ENCODE measurements at places on chromosomes 1 and 21. TPM values are rescaled to one million over a fixed set of nuclear protein-coding genes. Genes with fewer than 3 reads are reported as not detected.
A peak's percentile ranks its signal among the peaks of the same experiment; 100 is the strongest.

DNA sequence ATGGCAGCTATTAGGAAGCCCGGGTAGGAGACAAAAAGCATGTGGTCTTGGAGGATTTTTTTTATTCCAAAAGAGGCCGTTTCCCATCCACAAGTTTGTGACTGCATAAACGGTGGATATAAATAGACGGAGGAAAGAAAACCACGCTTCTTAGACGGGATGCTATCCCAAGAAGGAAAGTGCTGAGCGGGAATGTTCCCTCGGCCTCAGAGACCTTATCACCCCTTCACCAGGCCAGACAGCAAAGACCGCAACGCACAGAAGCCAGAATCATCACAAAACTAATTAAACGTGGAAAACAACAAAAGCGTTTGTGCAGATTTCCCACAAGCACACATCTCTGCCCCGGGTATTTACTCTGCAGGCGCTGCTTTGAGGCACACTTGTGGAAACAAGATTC is 43.2 kb downstream of the HLCS start:
- H3K27ac ChIP-seq, result no peak overlapping the region
- no peaks in the 10 kb centered on the region for H3K4me1 ChIP-seq
- H3K27me3 ChIP-seq, result no peaks in the 10 kb centered on the region
- H3K36me3 ChIP-seq, result no peaks in the 10 kb centered on the region

The CD5L gene
- not detected for total RNA-seq

GRCh38 chr21:15687208-15687607 is 42.6 kb upstream of the USP25 start:
- no peak overlapping the region for H3K4me3 ChIP-seq
- H3K36me3 ChIP-seq, result no peaks in the 10 kb centered on the region
- no peaks in the 10 kb centered on the region for H3K4me1 ChIP-seq
- no peak overlapping the region for H3K27ac ChIP-seq
- H3K27me3 ChIP-seq, result no peaks in the 10 kb centered on the region
- DNase-seq, result no peak

DNA sequence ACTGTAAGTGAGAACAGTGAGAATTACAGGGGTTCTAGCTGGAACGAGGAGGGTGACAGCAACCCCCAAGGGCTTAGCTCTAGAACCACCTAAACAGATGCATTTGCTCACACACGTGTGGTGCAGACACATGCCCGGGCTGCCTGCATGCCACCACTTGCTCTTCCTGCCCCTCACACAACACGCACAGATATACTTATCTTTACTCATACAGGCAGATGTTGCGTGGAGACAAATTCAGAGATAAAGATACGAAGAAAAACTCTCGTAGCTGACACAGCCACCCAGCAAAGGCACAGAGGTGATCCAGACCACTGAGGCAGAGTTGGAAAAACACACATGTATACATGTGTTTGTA is 13.5 kb downstream of the VANGL1 start:
- no peaks in the 10 kb centered on the region for H3K27me3 ChIP-seq
- no peak overlapping the region for H3K4me3 ChIP-seq
- H3K4me1 ChIP-seq, result peaks cover 53% of the 10 kb centered on the region
- peak; percentile 16 for DNase-seq
- H3K36me3 ChIP-seq, result peaks cover 2% of the 10 kb centered on the region
- peak overlapping the region; percentile 80 for H3K27ac ChIP-seq

The TNFRSF4 gene
- total RNA-seq, result 1.1 TPM

- no peaks in the 10 kb centered on the region for H3K27me3 ChIP-seq
- H3K36me3 ChIP-seq, result no peaks in the 10 kb centered on the region
- DNase-seq, result no peak
- H3K27ac ChIP-seq, result no peak overlapping the region
- no peak overlapping the region for H3K4me3 ChIP-seq
These were observed 277.5 kb upstream of the ADAMTS5 start for GRCh38 chr21:27244352-27244751.

DNA sequence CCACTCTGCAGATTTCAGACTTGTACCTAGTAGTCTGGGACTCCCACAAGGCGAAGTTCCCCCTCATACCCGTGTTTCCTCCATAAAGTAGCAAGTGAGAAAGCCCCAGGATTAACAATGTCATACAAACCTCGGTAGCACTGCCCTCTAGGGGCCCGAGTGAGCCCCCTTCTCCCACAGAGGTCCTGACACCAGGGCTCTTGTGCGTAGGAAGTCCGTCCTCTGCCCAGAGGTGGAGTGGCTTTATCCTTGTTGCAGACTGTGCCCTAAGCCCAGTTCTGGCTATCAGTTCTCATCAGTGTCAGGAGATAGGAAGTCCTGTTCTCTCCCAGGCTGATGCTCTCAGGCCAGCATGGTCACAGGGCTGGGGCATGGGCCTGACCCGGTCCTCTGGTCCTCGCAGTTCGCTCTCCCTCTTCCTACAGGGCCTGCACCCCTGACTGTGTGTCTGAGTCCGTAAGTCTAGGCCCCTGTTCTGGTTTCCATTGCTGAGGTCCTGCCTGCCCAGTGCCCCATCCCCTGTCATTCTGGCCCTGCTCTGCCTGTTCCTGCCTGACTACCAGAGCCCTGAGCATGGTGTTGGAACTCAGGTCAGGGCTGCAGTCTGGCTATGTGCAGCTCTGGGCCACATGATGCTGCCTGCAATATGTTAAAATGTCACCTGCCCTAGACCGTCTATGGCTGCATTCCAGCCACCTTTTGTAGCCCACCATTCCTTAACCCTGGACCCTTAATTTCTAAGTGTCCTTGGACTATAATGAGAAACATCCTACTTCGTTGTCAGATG is 285.6 kb downstream of the ASTN1 start:
- H3K4me3 ChIP-seq, result no peak overlapping the region
- no peaks in the 10 kb centered on the region for H3K4me1 ChIP-seq
- H3K27me3 ChIP-seq, result no peaks in the 10 kb centered on the region
- H3K27ac ChIP-seq, result no peak overlapping the region

- no peak overlapping the region for H3K27ac ChIP-seq
- no peaks in the 10 kb centered on the region for H3K36me3 ChIP-seq
- no peaks in the 10 kb centered on the region for H3K4me1 ChIP-seq
- DNase-seq, result no peak
- H3K27me3 ChIP-seq, result peaks cover 9% of the 10 kb centered on the region
These were observed 94.7 kb upstream of the ACTRT2 start for GRCh38 chr1:2926447-2927055.

The KRTAP10-11 gene
- not detected for total RNA-seq

GRCh38 chr1:200487650-200488049 is 77.8 kb upstream of the ZNF281 start:
- peaks cover 4% of the 10 kb centered on the region for H3K27me3 ChIP-seq
- no peaks in the 10 kb centered on the region for H3K36me3 ChIP-seq
- no peak overlapping the region for H3K4me3 ChIP-seq
- no peak overlapping the region for H3K27ac ChIP-seq
- DNase-seq, result no peak

GRCh38 chr1:2983319-2983705 is 38.0 kb upstream of the ACTRT2 start:
- no peaks in the 10 kb centered on the region for H3K4me1 ChIP-seq
- H3K4me3 ChIP-seq, result no peak overlapping the region
- no peak for DNase-seq

GRCh38 chr1:192521734-192522133 is 53.8 kb upstream of the RGS1 start:
- H3K27me3 ChIP-seq, result no peaks in the 10 kb centered on the region
- H3K36me3 ChIP-seq, result no peaks in the 10 kb centered on the region
- H3K27ac ChIP-seq, result no peak overlapping the region
- H3K4me1 ChIP-seq, result peaks cover 7% of the 10 kb centered on the region

The GUCA2A gene
- total RNA-seq, result not detected

- no peaks in the 10 kb centered on the region for H3K27me3 ChIP-seq
- peak overlapping the region; percentile 66 for H3K27ac ChIP-seq
- H3K4me1 ChIP-seq, result peaks cover 8% of the 10 kb centered on the region
- H3K36me3 ChIP-seq, result peaks cover 13% of the 10 kb centered on the region
- no peak for DNase-seq
These were observed 406 bp downstream of the NME7 start for GRCh38 chr1:169367096-169367685.

The PER3 gene
- total RNA-seq, result 15.0 TPM

The KRTAP12-2 gene
- not detected for total RNA-seq

The SPATA17 gene
- total RNA-seq, result 0.44 TPM

The OR2W3 gene
- 2.5 TPM for total RNA-seq

The PADI2 gene
- total RNA-seq, result 0.88 TPM

DNA sequence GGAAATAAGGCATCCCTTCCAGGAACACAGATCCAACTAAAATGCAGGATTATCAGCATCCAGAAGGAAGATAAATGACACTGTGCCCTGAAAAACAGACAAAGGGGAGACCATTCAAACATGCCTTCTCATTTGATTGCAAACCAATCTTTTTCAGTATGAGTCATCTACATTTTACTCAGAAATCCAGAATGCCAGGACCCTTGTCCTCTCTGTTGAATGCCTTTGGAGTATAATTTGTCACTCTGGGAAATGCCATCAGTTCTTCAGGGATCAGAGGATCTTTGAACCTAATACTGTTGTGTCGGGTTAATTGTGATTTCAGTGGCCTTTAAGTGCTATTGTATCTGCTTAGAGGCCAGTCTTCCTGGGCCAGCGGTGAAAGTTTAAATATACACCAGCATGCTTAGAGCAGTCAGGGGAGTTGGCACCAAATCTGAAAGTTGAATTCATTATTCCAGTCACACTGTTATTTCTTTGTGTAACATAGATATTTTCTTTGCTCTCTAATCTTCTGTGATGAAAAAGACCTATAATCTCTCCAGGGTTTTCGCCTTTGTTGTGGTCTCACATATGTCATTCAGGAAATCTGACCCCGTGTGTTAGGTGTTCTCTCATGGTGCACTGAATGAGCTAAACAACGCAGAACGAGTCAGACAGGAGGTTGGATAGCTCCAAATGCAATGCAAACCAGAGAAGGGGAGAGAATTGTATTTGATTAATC is 364.8 kb upstream of the SGIP1 start:
- DNase-seq, result no peak
- H3K4me1 ChIP-seq, result no peaks in the 10 kb centered on the region
- no peak overlapping the region for H3K4me3 ChIP-seq
- H3K27me3 ChIP-seq, result no peaks in the 10 kb centered on the region
- H3K36me3 ChIP-seq, result no peaks in the 10 kb centered on the region

DNA sequence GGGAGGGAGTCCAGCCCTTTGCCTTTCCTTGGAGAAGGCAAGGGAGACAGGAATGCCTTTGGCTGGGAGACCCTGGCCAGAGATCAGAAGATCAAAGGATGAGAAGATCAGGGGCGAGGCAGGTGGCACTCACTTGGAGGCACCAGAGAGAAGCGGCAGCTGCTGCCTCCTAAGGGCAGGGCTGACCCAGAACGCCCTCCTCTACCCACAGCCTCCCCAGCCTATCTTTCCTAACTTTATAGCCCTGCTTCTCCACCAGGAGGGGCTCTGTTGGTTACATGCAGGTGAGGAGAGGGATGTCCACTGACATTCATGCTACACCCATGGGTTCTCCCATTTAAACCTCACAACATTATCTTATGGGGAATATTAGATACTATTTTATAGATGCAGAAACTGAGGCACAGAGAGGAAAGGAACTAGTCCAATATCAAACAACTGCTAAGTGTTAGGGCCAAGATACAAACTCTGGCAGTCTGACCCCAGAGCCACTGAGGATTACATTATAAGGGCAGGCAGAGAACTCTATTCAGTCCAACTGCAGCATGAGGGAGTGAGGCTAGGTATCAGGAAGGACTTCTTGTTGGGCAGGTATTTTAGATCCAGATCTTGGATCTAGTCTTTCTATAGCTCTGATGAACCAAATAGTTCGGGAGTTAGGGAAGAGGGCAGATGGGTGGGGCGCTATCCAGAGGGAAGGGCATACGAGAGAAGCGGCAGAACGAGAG is 19.9 kb downstream of the LGR6 start:
- H3K36me3 ChIP-seq, result no peaks in the 10 kb centered on the region
- H3K4me1 ChIP-seq, result no peaks in the 10 kb centered on the region
- peak overlapping the region; percentile 42 for H3K4me3 ChIP-seq
- no peak for DNase-seq
- peaks cover 23% of the 10 kb centered on the region for H3K27me3 ChIP-seq

The LCE1E gene
- not detected for total RNA-seq
